Fibroblast of mammary gland (primary cell): ENCODE measurements at places on chromosomes 1 and 21.

- peak; percentile 48 for DNase-seq
Observed at GRCh38 chr1:46173361-46173856, 1.5 kb upstream of the TSPAN1 start.

DNA sequence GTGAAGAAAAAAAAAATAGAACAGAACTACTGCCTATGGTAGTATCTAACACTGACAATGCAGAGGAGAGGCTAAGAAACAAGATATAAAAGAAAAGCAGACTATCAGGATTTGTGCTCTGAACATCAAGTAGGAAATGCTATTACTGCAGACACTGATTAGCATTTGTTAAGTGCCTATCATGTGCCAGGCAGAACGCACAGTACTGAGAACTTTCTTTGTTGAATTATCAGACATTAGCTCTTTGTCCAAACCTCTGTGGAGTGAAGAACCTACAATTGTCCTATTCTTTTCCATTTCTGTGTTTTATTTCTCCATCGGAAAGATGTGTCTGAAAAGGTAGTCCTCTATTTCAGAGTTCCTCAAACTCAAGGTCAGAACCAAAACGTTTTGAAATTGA lies 30.5 kb upstream of the DISP1 start:
- DNase-seq: no peak

- DNase-seq: no peak
Observed at GRCh38 chr1:116379057-116379630, 6.1 kb downstream of the ATP1A1 start.

- no peak for DNase-seq
Observed at GRCh38 chr1:214120191-214120590, 132.4 kb downstream of the PROX1 start.

DNA sequence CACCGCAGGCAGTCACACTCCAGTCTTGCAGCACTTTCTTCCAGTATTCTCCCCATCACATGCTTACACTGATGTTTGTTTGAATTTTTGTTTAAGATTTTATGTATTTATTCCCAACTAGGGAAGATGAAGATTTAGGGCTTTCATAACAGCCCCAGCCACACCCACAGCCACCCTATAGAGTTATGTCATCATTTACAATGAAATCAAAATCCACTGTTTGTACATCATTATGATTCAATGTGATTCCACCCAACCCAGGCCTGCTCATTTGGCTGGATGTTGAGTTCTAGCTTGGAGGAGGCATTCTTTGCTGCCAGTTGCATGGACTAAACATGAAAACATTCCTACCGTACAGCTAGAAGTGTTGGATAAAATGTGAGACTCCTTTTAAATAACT lies 35.8 kb downstream of the RIPK4 start:
- no peak for DNase-seq

DNA sequence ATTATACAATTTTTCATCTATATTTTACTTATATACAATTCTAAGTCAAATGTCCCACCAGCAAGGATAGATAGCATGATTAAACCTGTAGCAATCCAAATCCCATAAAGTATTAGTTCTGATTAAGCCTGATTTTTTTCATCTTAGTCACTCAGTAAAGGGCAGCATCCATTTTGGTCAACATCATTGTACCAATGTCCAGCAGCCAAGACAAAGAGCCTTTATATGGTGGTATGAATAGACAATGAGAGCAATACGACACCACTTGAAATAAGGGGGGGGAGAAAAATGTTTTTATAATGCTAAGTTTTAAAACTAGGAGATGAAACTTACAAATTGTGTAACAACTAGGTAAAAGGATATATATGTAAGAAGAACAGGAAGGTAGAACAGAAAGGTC lies 7.4 kb downstream of the ZNF644 start:
- no peak for DNase-seq

- DNase-seq: no peak
Observed at GRCh38 chr1:93611668-93612067, 70.0 kb downstream of the BCAR3 start.

DNA sequence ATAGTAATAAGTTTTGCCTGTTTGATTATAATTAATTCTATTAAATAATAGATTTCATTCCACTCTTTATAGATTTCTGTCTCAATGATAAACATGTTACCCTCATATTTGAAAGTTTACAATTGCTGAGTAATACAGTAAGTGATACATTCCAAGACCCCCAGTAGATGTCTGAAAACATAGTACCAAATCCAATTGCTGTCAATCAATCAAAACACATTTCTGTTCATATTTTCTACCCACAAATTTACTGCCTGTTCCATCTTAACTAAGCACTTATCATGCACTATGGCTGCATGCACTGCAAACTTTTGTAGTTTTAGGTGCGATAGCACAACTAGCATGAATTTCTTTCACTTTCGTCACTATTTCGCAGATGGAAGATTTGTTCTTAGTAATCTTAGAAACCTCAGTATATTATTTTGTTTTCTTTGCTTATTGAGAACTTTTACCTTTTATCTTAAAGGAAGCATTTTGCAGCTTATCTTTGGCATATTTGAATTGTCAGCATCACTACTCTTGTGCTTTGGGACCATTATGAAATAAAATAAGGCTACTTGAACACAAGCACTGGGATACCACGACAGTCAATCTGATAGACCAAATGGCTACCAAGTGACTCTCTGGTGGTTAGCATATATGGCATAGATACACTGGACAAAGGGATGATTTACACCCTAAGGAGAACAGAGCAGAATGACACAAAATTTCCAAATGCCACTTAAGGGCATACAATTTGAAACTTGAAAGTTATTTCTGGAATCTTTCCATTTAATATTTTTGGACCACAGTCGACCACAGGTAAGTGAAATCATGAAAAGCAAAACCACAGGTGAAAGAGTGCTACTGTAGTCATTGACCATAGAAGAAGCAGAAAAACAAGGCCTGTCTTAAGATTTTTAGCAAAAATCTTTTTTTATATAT lies 67.6 kb downstream of the RGS13 start:
- DNase-seq: no peak

- peak; percentile 85 for DNase-seq
Observed at GRCh38 chr21:46100426-46100825, 2.5 kb downstream of the COL6A2 start.

GRCh38 chr1:218066332-218066731 lies 218.8 kb upstream of the RRP15 start:
- no peak for DNase-seq

GRCh38 chr1:89948722-89949345 lies 46.1 kb upstream of the ZNF326 start:
- no peak for DNase-seq

- no peak for DNase-seq
Observed at GRCh38 chr1:221527886-221528624, 213.8 kb downstream of the DUSP10 start.

DNA sequence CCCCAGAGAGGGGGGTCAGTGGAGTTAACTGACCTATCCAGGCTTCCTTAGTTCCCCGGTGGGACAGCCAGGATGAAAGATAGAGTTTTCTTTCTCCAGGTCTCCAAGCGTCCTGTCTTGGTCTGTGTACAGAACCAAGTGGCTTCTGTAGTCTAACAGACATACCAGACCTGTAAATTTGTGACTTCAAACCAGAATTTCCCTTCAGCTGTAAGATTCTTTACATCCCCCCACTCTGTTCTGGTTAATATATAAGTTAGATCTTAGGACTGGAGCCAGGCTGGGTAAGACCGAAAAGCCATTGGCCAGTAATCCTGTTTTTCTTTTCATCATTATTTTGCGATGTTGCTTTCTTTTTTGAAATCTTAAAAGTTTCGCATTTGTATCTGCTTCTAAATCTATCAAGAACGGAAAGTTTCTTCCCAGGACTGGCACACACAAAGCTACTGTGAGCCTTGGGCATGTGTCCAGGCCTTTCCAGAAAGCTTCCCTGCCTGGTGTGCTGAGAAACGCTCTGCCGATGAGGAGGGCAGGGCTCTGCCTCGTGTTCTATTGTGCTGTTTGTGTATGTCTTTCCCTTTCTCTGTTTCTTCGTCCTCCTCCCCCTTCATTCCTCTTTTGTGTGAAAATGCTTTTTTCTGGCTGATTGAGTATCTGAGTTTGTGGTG lies 72.3 kb downstream of the RGL1 start:
- DNase-seq: peak; percentile 68

GRCh38 chr21:45154511-45155508 lies 80.4 kb downstream of the ADARB1 start:
- peak; percentile 46 for DNase-seq

- no peak for DNase-seq
Observed at GRCh38 chr1:168833801-168834224, 104.8 kb upstream of the DPT start.

DNA sequence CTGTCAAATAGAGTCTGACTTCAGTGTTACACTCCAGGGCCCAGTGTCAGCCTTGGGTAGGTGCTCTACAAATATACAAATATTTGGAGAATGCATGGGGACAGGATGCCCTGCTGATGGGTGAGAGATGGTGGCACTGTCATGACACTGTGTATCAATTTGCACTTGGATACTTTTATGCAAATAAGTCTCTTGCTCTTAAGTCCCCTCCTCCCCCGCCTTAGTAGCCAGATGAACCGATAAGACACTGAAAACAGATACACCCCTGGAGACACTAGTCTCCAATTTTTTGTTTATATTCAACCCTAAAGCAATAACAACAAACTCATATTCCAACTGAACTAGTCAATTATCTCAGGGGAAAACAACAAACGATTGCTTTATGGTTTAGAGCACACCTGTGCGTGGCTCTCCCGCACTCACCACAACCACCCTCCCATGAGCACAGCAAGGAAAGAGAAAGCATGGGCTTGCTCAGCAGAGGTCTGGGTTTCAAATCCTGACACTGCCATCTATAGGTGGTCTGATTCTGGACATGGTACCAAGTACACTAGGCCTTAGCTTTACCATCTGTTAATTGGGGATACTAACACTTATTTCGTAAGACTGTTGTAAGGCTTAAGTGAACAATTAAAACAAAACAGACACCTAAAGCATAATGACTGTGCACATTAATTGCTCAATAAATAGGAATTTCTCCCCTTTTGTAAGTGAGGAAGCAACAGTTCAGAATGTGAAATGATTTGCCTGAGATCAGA lies 50.3 kb downstream of the HIVEP3 start:
- DNase-seq: peak; percentile 27

DNA sequence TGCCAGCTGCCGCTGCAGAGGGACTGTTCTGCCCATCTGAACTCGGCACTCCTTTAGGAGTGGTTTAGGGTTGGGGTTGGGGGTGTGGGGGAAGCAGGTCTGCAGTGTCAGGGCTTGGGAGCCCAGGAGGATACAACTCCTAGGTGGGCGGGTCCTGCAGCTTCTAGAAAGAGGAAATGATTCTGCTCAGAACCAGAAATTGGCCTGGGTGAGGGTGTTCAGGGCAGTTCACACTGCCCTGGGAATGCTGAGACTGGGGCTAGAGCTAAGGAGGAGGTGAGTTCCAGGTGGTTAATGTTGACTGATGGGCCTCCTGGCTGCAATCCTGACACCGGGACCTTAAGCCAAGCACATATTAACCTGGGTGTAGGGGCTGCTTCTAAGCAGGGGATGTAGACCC lies 4.8 kb upstream of the SLC26A9 start:
- no peak for DNase-seq

DNA sequence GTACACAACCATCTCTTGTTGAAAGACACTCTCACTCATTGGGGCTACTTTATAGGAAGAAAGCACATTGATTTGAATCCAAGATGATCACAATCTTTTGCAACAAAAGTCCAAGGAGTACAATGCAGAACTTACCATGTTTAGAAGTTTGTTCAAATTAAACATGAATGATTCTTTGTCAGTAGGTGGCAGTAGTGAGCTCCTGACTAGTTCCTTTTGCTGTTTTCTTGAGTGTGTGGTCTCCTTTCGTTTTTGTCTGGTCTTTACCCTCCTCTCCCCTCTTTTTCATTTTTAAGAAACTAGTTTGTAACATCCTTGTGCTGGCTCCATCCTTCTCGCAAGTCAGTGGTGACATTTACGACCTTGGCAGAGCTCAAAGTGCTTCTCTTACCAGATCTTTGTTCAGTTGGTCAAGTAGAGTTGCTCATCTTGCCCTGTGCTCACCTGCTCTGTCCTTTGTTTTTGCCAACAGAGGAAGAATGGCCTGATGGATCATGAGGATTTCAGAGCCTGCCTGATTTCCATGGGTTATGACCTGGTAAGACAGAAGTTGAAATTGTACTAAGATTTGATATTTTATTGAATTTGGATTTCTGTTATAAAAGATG lies 35.7 kb upstream of the MTR start:
- peak; percentile 61 for DNase-seq

- no peak for DNase-seq
Observed at GRCh38 chr1:4317207-4317606, 337.2 kb upstream of the AJAP1 start.

- DNase-seq: peak; percentile 28
Observed at GRCh38 chr1:33221385-33221758, 34.9 kb upstream of the ZNF362 start.

DNA sequence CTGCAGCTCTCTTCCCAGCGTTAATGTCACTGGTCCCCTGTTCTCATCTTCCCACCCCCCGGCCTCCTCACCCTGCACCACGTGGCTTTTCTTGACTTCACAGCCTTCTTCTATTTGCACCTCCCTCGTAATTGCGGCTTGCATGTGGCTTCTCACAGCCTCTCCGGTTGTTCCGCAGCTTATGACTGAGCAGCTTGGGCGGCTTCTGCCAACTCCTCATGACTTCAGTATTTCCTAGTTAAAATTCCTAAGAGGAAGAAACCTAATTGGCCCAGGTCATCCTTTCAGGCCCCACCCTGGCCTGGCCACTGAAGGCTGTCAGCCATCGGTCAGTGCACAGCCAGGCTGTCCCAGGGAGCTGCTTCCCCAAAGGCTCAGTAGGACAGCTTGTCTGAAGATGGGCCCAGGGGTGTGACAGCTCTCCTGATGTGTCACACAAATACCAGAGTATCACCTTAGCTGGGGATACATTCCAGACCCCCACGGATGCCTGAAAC lies 8.6 kb upstream of the RERE start:
- DNase-seq: peak; percentile 92

- peak; percentile 18 for DNase-seq
Observed at GRCh38 chr1:115839029-115839678, 1.8 kb downstream of the NHLH2 start.

GRCh38 chr1:206961668-206962067 lies 8.6 kb downstream of the FCAMR start:
- DNase-seq: no peak

- no peak for DNase-seq
Observed at GRCh38 chr1:173052681-173053196, 2.0 kb upstream of the TNFSF18 start.

GRCh38 chr1:182183606-182184005 lies 122.1 kb upstream of the ZNF648 start:
- DNase-seq: no peak

DNA sequence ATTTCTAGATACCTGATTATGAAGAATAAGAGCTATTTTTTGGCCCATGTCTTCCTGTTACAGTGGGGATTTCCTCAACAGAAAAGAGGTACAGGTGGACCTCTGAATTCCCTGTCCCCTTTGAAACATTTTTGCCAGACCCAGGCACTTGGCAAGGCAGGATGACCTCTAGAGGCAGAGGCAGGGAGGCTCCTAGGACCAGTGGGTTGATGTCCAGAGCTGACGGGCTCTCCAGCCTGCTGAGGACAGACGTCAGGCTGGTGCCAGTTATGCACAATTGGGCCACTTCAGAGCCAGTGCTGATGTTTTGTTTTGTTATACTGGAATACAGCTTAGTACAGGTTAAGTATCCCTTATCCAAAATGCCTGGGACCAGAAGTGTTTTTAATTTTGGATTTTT lies 18.5 kb upstream of the A3GALT2 start:
- DNase-seq: peak; percentile 56

- no peak for DNase-seq
Observed at GRCh38 chr1:101178688-101179491, 57.9 kb upstream of the S1PR1 start.
